ENCODE measurements at places on chromosomes 1 and 21. TPM values are rescaled to one million over a fixed set of nuclear protein-coding genes. Genes with fewer than 3 reads are reported as not detected.

Gene EPHB2
- total RNA-seq, result 19.3 TPM

Gene DDR2
- total RNA-seq, result 0.34 TPM

DNA sequence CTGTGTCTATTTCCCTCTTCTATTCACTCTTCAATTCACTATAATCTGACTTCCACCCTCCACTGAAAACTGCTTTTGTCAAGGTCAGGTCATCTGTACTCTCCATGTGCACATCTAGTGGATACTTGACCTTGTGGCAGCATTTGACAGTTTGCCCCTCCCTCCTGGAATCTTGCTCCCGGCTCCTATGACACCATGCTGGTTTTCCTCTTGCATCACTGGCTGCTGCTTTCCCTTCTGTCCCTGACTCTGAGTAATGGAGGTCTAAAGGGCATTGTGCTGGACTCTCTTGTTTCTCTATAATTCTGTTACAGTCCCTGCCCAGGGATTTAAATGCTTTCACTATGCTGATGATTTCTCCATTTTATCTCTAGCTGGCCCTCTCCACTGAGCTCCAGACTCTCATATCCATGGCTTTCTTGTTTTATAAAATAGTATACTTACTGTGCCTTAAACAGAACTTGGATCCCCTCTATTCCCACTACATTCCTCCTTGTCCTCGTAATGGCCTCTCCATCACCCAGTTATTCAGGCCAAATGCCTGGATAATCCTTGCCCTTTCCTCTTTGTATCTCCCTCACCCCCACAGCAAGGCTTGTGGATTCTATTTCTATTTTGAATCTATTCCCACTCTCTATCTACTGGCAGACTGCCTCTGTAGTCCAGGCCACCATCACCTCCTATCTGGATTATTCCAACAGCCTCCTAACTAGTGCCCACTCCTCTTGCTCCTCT is 36.8 kb upstream of the PODN start:
- no peak for DNase-seq

GRCh38 chr1:23594927-23595353 is 35.6 kb upstream of the ID3 start:
- no peak for DNase-seq

DNA sequence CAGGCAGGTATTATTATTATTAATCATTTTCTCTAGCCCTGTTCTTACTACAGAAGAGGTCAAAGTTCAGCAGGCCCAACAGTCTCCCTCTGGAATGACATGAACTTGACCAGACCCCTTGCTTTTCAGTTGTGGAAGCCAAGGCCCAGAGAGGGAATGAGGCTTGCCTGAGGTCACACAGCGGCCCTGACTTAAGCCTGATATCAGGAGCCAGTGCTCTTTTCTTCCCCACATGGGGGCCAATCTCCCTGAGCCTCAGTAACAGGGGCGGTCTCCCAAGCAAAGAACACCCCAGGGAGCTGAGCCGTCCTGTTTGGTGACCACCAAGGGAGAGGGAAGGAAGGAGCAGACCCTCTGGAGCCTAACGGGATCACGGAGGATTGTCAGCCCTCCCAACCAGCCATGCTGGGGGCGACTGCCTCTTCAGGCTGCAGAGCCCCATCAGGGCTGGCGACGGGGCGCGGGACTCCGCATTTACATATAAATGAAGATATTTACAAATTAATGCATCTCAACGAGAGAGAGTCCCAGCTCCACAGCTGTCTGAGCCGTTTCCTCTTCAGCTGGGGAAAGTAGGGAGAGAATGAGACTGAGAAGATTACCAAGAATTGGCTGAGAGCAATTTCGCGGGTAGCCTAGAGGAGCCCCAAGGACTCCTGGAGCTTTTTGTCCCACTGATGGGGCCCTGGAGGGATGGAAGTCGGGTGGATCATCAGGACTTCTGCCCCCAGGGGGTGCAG is 186.1 kb upstream of the KLHDC7A start:
- no peak for DNase-seq

DNA sequence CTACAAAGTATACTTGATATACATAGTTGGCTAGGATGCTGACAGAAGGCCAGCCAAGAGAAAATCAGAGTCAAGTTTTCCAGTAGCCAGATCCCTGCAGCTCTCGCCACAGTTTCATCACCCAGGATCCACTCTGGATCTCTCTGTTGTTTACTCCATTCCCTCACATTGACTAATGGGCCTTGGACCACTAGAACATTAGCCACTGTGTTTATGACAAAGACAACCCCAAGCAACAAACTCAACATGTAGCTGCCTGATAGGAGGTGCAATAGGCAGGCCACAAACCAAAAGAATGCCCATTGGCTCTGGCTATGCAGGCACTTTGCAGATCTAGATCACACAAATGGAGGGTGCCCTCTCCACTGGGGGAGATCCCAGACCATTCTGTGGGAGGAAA is 44.2 kb downstream of the ARHGEF11 start:
- DNase-seq, result no peak
